ENCODE measurements at places on chromosomes 6 and 20. TPM values are rescaled to one million over a fixed set of nuclear protein-coding genes. Genes with fewer than 3 reads are reported as not detected.

DNA sequence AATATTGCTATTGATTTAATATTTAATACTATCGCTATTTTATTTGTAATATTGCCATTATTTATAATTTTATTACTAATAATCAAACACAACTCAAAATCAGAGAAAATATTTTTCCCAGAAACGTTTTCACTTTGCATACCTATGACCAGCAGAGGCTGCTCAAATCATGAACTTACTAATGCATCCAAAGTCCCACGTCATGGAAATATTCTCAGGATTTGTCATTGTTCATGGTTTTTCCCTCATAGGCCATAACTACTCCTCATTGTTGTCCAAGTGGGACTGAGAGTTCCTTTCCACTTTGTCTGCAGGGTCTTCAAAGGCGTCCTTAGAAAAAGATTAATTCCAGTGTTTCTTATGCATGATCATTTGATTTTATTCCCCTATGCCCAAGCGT, 344.8 kb downstream of the THBS2 start:
- no peak overlapping the region for H3K27ac ChIP-seq
- no peak overlapping the region for H3K4me3 ChIP-seq
- peaks cover 3% of the 10 kb centered on the region for H3K27me3 ChIP-seq
- H3K36me3 ChIP-seq = no peaks in the 10 kb centered on the region
- H3K4me1 ChIP-seq = peaks cover 9% of the 10 kb centered on the region

PPP1R14C gene
- total RNA-seq = 1.2 TPM

PLEKHG1 gene
- 42.2 TPM for total RNA-seq

MKKS gene
- total RNA-seq = 18.7 TPM

PLTP gene
- total RNA-seq = 28.6 TPM

ECT2L gene
- not detected for total RNA-seq

BPI gene
- not detected for total RNA-seq

All from progenitor cell of endocrine pancreas (in vitro differentiated cells).